Stimulated activated CD8-positive, alpha-beta memory T cell treated with anti-CD3 and anti-CD28 coated beads, Interleukin-4, amount 100 ng/mL, for 1 hour (primary cell): ENCODE measurements at places on chromosomes 2 and 18.

GRCh38 chr2:201257956-201258665 is 2.2 kb upstream of the CASP8 start:
- peak; percentile 86 for DNase-seq

DNA sequence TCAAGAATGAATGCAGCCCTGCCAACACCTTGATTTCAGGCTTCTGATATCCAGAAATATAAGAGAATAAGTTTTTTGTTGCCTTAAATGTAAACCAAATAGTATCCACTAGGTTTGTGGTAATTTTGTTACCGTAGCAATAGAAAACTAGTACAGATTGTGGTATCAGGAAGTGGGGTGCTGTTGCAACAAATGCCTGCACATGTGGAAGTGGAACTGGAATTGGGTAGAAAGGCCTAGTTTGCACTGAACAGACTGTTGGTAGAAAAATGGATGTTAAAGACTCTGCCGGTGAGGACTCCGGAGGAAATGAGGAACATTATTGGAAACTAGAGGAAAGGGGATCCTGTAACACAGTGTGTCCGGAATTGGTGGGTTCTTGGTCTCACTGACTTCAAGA is 145.8 kb upstream of the MGAT5 start:
- no peak for DNase-seq

DNA sequence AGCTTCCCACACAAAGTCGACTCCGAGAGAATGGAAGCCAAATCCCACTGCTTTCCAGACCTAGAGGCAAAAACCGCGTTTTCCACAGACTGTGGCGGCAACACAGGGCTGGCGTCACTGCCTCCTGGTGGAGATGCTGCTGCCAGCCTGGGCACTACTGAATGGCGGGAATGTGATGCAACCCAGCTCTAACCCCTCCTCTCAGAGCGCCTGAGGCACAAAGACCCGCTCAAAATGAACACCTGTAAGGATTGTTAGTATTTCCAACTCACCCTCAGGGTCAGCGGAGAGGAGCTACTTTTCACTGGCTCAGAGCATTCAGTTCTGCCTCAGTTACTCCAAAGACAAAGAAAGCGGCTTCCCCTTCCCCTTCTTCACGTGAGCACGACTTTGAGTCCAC is 548.0 kb upstream of the SALL3 start:
- no peak for DNase-seq

- no peak for DNase-seq
These were observed 37.9 kb downstream of the GDF7 start for GRCh38 chr2:20704886-20705285.

GRCh38 chr18:38565513-38565912 is 999.9 kb upstream of the CELF4 start:
- DNase-seq = no peak

- DNase-seq = no peak
These were observed 37.1 kb downstream of the ANKRD44 start for GRCh38 chr2:197273485-197273884.

DNA sequence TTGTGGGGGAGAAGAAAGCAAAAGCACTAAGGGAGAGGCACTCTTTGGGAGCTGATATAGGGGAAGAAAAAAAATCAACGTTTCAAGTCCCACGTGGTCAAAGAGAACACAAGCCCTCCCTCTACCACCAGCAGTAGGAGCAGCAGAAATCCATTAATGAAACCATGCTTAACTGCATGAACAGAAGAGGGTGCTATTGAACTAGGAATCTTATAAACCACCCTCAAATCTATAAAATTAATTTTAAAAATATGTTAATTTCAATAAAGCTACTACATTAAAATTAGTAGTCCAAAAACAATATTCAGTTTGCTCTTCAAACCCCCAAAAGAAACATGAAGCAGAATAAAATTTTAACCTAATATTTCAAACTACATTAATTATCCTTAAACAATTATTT is 147.8 kb downstream of the TMEM18 start:
- no peak for DNase-seq

DNA sequence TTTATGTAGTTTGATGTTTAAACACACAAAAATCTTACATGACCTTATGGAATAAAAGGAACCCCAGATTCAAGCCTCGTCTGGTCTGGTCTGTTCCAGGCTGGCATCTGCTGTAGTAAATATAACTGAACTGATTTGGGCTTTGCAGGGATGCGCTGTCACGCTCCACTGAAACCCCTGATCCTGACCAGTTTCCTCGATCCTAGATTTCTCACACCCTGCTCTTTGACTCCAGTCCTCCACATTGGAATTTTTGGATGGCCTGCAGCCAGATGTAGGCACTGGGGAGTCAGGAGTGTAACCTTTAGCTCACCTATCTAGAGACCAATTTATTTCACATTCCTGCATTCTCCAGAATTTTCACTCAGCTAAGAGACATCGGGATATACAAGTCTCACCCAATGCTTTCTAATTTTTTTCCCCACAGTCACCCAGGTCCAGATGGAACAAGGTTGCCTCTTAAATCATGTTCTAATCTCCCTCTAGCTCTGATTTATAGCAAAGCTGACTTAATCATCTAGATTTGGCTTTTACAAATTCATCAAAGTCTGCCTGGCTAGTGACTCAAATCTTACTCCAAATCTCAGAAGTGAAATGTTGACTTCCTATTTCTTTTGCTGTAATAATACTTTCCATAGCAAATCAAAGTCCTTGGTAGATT is 219.6 kb downstream of the CD226 start:
- DNase-seq = no peak

DNA sequence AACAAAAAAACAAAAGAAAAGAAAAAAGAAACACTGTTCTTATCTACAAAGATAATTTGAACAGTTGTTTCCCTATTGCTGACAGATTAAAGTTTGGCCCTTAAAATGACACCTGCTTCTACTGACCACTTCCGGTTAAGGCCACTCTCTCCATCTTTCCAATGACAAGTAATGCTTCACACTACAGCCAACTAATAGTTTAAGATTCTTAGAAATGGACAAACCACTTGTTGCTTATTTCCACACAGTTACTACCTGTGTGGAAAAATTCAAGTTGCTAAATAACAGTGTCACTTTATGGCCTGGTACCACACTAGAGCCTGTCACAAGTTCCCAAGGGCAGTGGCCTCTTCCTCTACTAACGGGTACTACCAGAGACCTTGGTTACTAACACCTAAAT is 2.4 kb downstream of the TMEM185B start:
- no peak for DNase-seq

GRCh38 chr2:240586919-240587800 is 626 bp downstream of the CAPN10 start:
- no peak for DNase-seq

GRCh38 chr2:3604991-3605961 is 10.4 kb downstream of the COLEC11 start:
- DNase-seq = no peak

DNA sequence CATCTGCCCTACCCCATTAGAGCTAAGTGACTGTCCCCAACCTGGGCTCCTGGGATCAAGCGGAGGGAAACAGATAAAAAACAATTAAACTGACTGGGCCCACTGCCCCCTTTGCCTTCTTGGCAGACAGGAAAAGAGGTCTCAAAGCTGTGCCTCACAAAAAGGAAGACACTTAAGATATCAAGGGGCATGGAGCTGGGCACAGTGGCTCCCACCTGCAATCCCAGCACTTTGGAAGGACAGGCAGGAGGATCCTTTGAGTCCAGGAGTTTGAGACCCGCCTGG is 75.2 kb upstream of the SP3 start:
- DNase-seq = no peak

GRCh38 chr2:241161646-241162281 is 11.5 kb downstream of the PPP1R7 start:
- no peak for DNase-seq

GRCh38 chr18:3648200-3648599 is 198.2 kb downstream of the TGIF1 start:
- DNase-seq = no peak

GRCh38 chr2:231918501-231919330 is 7.5 kb downstream of the NPPC start:
- no peak for DNase-seq

GRCh38 chr2:206840999-206841398 is 75.6 kb downstream of the FASTKD2 start:
- DNase-seq = no peak

GRCh38 chr2:187482796-187483195 is 34.7 kb upstream of the CALCRL start:
- no peak for DNase-seq

GRCh38 chr18:46035696-46036680 is 36.1 kb downstream of the PSTPIP2 start:
- no peak for DNase-seq

DNA sequence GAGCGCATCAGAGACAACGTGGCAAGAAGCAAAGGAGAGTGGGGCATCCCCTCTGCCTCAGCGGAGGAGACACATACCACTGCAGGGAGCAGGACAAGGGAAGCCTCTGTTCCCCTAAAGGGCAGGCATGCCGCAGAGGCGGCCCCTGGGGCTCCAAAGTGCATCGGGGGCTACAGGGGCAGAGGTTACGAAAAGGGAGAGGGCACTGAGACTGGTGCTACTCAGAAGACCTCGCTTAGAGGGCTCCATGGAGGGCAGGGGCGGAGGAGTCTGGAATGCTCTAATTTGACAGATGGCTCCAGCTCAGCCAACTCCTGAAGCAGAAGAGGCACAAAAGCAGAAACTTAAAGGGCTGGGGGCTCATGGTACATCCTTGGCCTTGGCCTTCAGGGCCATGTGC is 39.8 kb downstream of the FAM178B start:
- no peak for DNase-seq

DNA sequence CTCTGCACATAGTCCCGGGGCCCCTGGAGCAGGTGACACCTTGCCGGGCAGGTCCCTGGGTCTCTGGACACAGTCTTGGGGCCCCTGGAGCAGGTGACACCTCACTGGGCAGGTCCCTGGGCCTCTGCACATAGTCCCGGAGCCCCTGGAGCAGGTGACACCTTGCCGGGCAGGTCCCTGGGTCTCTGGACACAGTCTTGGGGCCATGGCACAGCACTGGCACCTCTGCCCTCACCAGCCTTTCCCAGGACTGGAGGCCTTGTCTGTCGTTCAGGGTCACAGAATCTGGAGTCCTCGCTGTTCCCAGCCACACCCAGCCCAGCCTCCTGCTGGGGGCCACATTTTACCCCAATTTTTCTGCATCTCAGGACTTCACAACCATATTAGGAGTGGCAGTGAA is 2.2 kb downstream of the TPO start:
- no peak for DNase-seq

- DNase-seq = no peak
These were observed 792.2 kb downstream of the SLC4A3 start for GRCh38 chr2:220419647-220420046.

- no peak for DNase-seq
These were observed 38.4 kb upstream of the COBLL1 start for GRCh38 chr2:164879901-164880535.
